ENCODE measurements at places on chromosomes 3 and 15. TPM values are rescaled to one million over a fixed set of nuclear protein-coding genes. Genes with fewer than 3 reads are reported as not detected.

- H3K27ac ChIP-seq = no peak overlapping the region
- no peaks in the 10 kb centered on the region for H3K36me3 ChIP-seq
- H3K4me3 ChIP-seq = no peak overlapping the region
- H3K4me1 ChIP-seq = no peaks in the 10 kb centered on the region
- H3K27me3 ChIP-seq = no peaks in the 10 kb centered on the region
Observed at GRCh38 chr15:22958487-22959280, 21.5 kb downstream of the CYFIP1 start.

DNA sequence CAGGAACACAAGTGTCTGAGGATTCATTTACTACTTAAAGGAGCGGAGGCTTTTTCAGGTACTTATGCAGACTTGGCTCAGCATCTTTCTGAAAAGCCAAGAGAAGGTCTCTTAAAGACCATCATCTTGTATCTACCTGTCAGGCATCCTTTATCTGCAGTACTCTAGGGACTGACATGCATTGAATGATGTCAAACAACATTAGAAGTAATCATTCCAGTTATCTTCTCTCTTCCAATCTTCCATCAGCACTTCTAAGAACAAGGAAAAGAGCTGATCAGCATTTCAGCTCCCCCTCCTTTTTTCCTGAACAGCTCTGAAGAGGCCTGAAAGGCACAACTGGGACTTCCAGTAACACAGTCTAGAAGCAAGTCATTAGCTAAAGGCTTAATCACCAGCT, 214.8 kb downstream of the KCNH8 start:
- H3K4me3 ChIP-seq = no peak overlapping the region
- no peaks in the 10 kb centered on the region for H3K4me1 ChIP-seq
- no peak for DNase-seq
- no peaks in the 10 kb centered on the region for H3K36me3 ChIP-seq
- H3K27ac ChIP-seq = no peak overlapping the region

- no peak overlapping the region for H3K4me3 ChIP-seq
- no peaks in the 10 kb centered on the region for H3K4me1 ChIP-seq
- H3K27ac ChIP-seq = no peak overlapping the region
- no peak for DNase-seq
- peaks cover 2% of the 10 kb centered on the region for H3K36me3 ChIP-seq
Observed at GRCh38 chr3:172647823-172648222, 63.0 kb downstream of the NCEH1 start.

GRCh38 chr3:161607056-161607455, 110.4 kb downstream of the OTOL1 start:
- H3K27ac ChIP-seq = no peak overlapping the region
- no peaks in the 10 kb centered on the region for H3K36me3 ChIP-seq
- H3K27me3 ChIP-seq = no peaks in the 10 kb centered on the region
- H3K4me1 ChIP-seq = no peaks in the 10 kb centered on the region
- H3K4me3 ChIP-seq = no peak overlapping the region

Gene ACKR2
- total RNA-seq = 0.14 TPM

Gene CIB2
- 50.6 TPM for total RNA-seq

Gene C2CD4B
- total RNA-seq = 2.7 TPM
